ENCODE measurements at places on chromosomes 7 and 10.

DNA sequence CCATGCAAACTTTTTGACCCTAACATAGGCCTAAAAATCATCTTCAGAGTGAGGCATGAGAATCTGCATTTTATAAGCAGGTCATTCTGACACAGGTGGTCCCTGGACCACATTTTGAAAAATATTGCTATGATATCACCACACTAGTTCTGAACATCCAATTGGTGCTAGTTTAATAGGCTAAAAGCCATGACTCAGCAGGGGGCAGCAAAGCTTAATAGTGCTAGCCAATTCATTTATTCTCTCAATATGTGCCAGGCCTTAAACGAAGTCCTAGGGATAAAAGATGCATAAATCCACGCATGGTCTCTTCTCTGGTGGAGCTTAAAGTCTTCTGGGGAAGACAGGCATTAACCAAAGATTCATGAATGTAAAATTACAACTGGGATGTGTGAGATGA, 10.2 kb upstream of the SLC25A28 start:
- peak; percentile 28 for DNase-seq

DNA sequence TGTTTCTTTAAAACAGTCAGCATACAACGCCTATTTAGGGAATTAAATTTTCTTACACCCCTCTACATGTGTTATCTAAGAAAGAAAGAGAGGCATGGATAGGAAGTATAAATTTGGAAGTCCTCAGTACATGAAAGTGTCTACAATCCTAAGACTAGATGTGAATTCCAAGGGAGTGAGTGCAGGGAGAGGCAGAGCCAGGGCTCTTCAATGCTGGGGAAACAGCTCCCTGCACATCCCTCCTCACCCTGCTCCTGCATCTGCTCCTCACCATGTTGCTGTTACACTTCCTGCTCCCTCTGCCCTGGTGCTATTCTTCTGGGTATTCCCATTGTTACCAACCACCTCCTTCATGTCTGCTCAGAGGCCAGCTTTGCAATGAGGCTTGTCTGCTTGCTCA, 229.1 kb upstream of the AKR1E2 start:
- DNase-seq, result no peak

DNA sequence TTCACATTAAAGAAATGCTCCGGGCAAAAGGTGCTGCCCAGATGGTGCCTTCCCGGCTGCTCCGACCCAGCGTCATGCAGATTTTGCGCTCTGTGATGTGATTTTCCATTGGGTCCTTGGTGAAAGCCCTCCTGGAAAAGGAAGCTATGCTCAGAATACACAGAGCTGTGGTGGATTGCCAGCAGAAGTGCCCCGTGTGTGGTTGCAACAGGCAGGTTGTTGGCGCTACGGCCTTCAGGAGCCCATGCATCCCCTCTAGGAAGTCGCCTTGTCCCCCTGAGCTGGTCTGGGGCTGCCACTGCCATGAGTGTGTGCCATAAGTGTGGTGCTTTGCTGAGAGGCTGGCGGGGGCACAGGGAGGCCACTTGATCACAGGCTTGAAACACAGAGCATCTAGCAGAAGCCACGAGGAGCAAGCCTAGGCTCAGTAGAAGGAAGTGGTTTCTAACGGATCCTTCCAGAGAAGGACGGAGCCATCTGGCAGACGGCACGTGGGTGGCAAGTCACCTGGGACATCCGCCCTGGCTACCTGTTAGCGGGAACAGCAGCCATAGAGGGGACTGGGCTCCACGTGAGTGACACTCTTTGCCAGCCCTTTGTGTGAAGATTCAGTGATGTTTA, 210.9 kb downstream of the CUX1 start:
- DNase-seq, result no peak

GRCh38 chr7:158228986-158229385, 358.6 kb downstream of the PTPRN2 start:
- DNase-seq, result no peak

GRCh38 chr7:149320313-149321124, 58.5 kb downstream of the ZNF783 start:
- no peak for DNase-seq

DNA sequence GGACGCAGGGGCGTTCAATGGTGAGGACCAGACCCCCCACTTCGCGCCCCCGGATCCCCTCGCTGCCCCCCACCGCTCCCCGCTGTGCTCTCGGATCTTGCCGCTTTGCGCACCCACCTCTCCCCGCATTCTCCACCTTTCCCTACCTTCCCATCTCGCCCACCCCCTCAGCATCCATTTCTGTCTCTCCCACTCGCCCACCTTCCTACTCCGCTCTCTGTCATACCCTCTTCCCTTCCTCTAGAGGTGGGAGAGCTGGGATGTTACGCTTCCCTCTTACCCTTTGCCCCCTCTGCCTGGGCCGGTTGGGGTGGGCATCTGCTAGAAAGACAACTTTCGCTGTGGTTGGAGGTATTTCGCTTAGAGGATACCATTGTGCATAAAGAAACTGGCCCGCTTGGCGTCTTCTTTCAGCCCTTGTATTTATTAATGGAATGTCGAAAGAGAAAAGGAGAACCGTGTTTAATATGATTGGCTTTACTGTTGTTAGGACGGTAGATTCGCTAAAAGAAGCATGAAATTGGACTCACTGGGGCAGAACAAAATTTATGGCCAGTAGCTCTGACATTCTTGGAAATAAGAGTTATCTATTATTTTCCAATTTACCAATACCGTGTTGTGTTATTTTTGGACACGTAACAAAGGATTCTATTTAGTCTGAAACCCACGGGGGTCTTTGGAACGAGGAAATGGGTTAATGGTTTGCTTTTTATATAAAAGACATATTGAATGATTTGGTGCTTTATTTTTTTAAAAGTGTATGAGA, 873 bp downstream of the PRKAR2B start:
- DNase-seq, result no peak

DNA sequence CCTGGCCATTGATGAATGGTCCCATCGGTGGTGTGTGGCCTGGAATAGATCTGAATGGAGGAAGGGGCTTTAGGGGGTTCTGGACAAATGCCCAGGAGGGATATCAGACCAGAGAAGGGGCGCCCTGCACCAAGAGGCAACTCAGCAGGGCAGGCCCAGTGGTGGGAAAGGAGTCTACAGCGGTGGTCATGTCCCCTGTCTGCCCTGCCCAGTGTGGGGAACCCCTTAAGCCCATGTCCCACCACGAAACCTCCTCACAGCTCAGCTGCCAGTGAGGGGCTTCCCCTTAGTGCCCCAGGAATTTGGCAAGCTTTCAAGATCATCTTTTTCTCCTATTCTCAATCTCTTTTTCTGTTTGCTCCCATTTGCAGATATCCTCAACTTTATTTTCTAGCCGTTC, 14.1 kb upstream of the CCSER2 start:
- no peak for DNase-seq

GRCh38 chr10:34121781-34122622, 693.1 kb downstream of the PARD3 start:
- DNase-seq, result no peak

DNA sequence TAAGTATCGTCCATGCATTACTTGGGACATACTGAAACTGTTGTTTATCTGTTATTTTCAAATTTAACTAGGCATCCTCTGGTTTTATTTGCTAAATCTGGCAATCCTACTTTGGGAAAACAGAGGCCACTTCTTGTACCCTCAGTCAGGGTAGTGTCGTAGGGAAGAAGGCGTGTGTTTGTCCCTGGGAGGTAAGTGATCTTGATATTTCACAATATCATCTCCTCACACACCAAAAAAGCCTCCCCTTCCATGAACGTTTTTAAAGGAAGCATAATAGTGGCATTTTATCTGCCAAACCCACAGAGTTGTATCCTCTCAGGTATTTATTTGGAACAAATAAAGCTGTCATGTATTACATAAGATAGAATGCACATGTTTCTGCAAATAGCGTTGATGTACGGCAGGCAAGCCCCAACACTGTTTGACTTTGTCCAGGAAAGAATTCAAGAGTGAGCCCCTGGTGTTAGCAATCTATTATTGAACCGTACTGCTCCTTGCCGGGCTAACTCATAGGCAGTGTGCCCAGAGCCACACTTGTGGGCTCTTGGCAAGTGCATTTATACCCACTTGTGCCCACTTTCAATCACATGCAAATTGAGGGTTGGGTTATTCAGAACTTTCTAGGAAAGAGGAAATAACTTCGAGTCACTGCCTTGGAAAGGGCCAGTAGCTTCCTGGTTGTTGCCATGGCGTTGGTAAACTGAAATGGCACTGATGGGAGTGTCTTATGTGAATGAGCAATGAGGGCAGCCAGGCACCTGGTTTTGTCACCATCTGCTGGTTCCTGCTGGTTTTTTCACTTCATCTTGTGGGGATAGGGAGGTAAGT, 266.0 kb downstream of the USP6NL start:
- no peak for DNase-seq

DNA sequence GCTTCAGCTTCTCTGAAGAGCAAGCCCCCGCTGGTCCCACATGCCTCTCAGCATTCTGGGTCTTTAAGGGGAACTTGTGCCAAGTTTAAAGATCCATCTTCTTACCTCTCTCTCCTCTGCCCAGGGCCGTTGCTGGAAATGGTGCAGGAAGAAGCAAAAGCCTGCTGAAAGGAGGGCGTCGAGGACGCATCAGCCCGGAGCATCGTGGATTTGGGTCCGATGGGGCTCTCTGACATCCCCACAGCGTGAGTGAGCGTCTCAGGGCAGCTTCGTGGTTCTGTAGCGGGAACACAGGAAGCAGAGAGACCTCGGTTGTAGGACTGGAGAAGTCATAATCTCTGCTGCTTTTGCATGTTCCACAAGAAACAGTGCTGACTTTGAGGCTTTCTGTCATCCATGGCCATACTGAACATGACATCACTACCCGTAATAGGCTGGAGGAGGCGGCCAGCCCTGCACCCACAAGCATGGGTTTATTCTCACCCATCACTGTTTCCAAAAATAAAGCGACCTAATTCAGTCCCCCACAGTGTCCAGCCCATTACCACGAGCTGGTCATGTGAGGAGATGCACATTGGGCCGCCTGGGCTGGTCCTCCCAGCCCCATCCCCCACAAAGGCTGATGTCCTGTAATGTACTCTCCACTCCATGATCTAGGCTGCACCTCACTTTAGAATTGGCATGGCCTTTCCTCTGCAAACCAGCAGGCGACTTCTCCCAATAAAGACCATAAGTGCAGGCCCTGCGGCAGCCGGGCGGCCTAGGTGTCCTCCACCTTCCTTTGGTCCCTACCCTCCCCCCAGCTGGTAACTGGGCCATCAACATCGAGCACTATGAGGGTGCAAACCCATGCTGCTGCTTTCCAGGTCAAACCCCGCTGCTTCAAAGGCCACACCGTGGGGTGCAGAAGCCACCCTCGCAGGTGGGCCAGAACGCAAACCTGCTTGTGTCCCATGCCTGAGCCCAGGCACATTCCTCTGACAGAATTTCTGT, 276.9 kb downstream of the TNS3 start:
- no peak for DNase-seq

DNA sequence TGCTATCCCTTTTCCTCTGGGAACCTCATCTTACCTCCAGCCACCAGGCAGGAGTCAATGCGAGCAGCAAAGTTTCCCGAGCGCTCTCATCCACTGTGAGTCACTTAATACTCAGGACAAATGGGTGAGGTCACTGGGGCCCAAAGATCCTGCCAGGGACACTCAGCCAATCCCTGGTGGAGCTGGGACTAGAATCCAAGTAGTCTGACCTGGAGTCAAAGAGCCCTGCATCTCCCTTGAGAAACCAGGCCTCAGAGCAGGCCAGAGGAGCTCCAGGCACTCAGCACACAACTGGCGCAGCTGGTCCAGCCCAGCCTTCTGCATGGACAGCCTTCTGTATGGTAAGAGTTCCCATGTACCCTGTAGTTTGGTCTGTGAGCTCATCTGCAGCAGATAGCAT, 142.3 kb downstream of the MAPK8 start:
- no peak for DNase-seq

DNA sequence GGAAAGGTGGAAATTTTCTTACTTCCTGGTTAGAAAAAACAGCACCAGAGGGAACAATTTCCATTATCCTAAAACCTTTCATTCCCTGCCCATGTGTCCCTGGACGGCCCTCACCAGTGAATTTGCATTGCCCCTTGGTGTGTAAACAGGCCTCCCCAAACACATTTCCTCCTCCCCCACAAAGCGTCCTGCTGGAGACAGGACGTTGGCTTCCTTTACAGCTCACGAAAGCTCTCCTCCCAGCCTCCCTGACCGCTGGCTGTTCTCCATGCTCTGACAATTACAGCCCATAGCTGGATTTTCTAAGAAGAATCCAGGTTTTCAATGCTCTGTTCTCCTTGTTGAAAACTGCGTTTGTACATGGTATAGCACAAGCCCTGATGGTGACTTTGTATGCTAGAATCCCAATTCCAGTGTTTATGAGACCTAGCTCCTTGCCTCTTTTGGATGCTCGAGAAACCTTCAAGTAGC, 724.2 kb upstream of the CELF2 start:
- no peak for DNase-seq

DNA sequence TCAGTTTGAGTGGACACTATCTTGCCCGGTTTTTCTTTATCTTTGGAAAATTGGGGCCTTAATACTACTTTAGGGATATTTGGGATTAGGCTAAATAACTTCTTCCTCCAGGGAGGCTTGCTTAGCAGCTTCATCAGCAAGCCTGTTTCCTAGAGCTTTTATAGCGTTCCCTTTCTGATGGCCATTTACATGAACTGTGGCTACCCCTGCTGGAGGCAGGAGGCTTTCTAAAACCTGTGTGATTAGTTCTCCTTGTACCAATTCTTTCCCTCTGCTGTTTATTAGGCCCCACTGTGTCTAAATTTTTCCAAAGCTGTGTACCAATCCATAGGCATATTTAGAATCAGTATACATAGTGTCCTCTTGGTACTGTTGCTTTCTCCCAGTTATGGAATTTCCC, 61.7 kb upstream of the CNTNAP2 start:
- no peak for DNase-seq

DNA sequence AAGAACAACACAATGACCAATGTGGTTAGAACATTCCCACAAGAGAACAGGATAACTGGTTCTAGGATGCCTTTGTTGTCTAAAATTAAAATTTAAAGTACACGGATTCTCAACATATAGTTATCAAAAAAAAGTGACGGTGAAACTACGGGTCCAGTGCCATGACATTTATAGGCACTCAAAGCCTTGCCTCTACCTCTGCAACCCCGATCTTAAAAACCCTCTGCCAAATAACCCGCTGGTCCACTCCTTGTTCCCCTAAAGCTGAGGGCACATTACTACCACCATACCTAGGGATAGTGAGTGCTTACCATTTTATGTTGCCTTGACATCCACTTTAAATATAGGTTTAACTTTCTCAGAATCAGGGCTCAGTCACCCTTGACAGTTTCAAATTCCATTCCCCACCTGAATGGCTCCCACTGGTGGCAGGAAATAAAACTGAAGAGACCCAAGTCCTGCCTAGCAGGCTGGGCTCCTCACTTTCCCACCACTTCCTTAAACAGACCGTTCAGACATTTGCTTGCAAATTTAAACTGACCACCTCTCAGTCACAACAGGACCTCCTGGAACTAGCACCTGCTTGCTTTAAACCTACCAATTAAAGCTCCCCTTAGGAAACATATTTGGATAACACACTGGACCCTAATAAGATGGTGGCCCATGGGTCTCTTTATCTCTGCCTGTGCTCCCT, 169.9 kb upstream of the ASAH2 start:
- peak; percentile 35 for DNase-seq

GRCh38 chr10:43190775-43191174, 52.5 kb downstream of the CSGALNACT2 start:
- DNase-seq, result no peak

Measured in HTR-8/SVneo (cell line).